ENCODE measurements at places on chromosomes 4 and X.

GRCh38 chrX:22313766-22314165 is 41.1 kb downstream of the CBLL2 start:
- DNase-seq: no peak

DNA sequence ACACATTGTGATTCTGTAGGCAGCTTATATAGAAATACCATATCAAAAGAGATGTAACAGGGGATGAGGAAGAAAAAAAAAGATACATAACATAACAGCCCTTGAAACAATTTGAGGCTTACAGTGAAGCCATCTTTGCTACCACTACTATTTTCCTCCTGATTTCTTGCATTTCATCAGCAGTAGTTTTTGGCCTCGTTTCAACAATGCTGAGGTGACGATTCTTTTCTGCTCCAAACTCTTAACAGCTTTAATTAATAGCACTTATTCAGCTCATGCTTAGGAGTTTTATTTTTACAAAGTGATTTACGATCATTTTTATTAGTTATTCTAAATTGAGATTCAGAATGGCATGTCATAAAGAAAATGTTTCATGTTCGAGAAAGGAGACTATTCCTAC is 163.2 kb downstream of the DCK start:
- DNase-seq: peak; percentile 31

DNA sequence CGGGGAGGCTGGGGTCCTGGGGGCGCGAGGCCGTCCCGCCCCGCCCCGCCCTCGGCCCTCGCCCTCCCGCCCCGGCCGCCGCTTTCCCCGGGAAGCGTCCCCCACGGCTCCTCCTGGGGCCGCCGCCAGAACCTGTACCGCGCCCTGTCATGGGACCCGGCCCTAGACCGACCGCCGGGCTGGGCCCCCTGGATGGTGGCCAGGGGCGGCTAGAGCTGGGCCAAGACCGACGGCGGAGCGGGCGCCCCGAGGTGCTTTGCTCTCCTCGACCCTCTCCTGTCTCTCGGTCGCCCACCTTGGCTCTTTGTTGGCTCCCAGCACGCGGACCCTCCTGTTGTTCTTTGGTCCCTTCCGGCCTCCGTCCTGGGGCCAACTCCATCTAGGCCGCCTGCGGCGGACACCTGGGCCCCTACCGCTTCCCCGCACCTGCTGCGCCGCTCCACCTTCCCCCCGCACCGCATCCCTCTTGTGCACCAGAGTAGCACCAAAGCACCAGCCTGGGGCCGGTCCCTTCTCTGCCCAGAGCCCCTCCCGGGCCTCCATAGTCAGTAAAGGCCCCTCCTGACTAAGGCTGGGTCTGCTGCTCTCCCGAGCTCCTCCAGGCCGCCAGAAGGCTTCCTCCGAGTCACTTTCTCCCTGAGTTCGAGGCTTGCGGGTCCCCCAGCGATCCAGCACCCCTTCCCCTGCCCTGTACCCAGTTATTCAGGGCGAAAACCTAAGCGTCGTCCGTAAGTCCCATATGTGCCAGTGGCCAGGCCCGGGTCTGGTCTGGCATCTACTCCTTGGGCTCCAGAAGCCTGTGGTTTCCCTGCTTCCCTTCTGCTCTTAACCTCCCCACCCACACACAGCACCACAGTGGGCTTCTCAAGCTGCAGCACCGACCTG is 587 bp downstream of the TACC3 start:
- no peak for DNase-seq

DNA sequence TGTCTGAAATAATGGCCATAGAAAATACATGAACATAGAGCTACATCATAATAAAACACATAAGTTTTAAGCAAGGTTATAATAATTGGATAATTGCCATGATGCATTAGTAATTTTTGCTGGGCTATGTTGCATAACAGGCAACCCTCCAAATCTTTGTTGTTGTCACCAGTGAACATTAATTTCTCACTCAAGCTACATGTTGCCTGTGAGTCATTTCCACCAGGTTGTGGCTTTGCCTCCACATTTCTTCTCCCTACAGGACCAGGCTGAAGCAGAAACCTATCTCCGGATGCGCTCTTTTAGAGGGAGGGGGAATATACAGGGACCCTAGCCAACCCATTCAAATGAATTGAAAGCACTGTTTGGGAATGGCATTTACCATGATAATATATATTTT is 347.7 kb downstream of the GABRG1 start:
- no peak for DNase-seq

GRCh38 chr4:119128148-119128547 is 7.5 kb upstream of the MYOZ2 start:
- DNase-seq: no peak

DNA sequence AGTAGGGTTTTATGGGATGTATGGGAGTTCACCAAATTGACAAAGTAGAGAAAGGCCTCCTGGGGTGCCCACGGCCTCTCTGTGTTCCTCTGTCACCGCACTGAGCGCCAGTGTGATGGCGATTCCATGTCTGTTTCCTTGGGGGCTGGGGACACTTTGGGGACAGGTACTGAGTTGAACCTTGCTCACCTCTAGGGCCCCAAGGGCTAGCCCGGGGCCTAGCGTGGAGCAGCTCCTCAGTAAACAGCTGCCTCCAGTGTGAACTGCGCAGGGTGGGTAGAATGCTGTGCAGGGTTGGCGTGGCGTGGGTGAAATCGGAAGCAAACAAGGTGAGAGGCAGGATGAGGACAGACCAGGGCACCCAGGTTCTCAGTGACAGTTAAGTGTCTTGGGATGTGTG is 97.8 kb downstream of the PPP2R2C start:
- no peak for DNase-seq

- no peak for DNase-seq
These were observed 1548.7 kb downstream of the PCDH7 start for GRCh38 chr4:32268863-32269262.

DNA sequence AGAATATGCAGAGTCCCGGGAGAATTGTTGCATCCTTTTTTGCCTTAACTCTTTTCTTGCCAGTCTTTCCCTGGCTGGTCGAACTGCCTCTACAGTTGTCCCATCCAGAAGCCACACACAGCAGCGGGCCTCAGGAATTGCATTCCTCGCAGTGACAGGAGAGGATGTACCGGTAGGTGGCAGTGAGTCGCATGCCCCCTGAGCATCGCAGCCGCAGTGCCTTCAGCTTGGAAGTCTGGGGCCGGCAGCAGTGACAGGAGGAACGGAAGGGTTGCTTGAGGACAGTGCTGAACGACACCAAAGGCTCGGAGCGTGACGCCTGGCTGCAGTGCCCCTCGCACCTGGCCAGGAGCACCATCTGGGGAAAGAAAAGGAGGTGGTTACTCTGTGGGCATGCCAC is 23.5 kb downstream of the NDP start:
- no peak for DNase-seq

- DNase-seq: peak; percentile 2
These were observed 1476.1 kb upstream of the TENM3 start for GRCh38 chr4:180766944-180767729.

- peak; percentile 47 for DNase-seq
These were observed 38.3 kb downstream of the NDNF start for GRCh38 chr4:121034017-121034416.

DNA sequence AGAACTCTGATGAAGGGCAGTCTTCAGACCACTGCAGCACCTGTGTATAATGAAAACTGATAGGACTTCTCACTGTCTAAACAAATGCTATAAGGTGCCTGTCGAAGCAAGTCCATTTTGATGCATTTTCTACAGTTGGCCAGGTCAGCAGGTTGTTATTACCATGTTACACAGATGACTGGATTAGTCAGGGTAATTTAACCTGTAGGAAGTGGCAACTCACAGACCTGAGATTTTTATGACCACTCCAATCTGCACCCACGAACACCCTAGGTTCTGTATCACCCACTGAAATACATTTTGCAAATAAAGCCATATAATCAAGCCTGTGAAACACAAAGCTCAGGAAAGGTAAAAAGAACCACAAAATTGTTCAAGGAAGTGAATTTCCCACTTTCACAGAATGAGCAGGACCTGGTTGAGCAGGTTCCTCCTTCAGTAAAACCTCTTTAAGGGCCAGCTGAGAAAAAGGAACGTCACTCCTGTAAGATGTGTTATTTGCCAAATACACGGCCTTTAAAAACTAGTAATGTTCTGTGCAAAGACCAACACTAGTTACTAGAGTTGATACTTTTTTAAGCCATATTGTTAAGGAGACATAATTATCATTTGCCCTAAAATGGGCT is 12.7 kb downstream of the MAML3 start:
- DNase-seq: no peak

GRCh38 chr4:185122681-185123345 is 20.3 kb upstream of the SLC25A4 start:
- peak; percentile 28 for DNase-seq

DNA sequence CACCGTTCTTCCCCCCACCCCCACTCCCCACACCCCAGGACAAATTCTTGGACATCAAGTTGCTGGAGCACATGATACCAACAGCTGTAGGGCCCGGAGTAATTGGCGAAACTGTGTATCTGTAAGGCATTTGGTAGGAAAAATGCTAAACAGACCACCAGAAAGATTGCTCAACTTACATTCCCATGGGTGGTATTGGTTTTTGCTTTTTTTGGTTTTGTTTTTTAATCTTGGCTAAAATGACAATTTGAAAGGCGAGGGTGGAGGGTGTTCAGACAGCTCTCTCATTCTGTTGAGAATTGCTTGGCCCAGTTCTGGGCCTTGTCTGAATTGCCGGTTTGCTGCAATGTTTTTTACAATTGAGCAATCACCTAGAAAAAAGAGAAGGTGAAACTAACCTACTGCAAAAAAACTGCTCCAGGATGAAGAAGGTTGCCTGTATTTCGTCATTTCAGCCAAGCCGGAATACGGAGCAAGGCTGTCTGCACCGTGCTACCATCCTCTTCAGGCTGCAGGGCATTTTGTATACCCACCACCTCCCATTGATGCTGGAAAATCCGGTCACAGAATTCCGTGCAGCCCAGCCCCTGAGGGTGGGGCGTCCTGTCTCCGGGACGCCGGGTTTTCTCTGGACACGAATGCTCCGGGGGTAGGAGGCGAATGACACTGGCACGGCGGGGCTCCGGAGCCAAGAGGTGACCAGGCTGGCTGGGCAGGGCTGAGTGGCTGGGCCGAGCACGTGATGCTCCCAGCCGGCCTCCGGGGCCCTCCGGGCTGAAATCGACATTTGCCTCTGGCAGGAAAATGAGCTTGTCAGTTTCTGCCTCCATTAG is at the start of gene CLCN4:
Gene CLCN4 (plus strand): TSS at position 777 of the 833 bp plus-strand sequence. CDS start 28,058 bp downstream, outside the sequence.
- DNase-seq: no peak

DNA sequence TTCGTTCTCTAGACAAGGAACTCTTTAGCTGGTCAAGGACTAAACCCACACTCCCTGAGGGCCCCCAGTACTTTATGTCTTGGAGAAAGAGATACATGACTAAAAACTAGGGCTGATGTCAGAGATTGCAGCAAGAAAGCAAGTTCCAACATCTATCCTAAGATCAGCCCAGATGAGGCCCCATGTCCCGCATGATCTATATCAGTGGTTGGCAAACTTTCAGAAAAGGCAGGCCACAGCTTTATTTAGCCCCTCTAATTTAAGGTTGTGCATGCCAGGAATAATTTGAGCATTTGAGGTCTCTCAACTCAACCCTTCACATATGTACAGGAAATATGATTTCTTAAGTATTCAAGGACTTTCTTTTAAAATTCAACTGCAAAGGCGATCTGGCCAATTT is 44.1 kb upstream of the FRMD7 start:
- DNase-seq: no peak

GRCh38 chr4:170047771-170048354 is 21.7 kb upstream of the MFAP3L start:
- DNase-seq: peak; percentile 26

DNA sequence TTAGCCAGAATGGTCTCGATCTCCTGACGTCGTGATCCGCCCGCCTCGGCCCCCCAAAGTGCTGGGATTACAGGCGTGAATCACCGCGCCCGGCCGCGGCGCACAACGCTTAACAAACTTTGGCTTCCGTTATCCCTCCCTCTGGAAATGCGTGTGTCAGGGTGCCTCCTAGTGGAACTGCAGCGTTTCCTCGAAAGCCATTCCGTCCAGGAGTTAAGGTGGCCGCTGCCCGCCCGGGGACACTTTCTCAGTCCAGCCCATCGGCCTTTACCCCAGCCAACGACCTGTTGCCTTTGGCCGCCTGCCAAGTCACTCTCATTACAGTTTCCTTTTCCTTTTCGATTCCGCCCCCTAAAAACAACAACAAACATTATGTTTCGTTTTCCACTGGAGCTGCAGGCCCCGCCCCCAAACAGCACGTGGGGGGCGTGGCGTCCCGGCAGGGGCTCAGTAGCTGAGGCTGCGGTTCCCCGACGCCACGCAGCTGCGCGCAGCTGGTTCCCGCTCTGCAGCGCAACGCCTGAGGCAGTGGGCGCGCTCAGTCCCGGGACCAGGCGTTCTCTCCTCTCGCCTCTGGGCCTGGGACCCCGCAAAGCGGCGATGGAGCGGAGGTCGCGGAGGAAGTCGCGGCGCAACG is at the start of gene HERC5:
Gene HERC5 (plus strand): TSS at position 450 of the 637 bp plus-strand sequence. CDS start 151 bp downstream, at position 601.
- peak; percentile 81 for DNase-seq

- DNase-seq: no peak
These were observed 1494.4 kb downstream of the STIM2 start for GRCh38 chr4:28354880-28355656.

DNA sequence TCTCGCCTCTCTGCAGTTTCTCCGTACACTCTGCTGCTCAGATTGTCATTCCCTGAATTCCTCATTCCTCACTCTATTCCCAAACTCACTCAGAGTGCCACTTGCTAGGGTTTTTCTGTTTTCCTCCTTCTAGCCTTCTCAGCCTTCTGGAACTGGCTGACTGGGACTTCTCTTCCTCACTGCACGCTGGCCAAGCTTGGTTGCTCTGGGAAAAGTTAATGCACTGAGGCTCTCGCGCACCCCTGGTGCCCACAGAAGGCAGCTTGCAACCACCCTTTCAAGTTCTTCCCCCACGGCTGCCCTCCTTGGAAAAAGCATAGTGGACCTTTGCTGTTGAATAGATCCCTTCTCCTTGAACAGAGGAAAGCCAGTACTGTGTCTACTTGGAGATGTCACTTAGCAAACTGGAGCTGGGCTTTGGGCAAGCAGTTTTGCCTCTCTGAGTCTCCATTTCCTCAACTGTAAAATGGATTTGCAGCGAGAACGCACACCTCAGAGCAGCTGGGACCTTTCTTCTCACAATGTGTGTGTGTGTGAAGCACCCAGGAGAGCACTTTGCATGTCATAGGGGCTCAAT is 6.0 kb upstream of the CCKAR start:
- DNase-seq: no peak

GRCh38 chr4:129264008-129264657 is 168.2 kb downstream of the C4orf33 start:
- DNase-seq: no peak

- peak; percentile 14 for DNase-seq
These were observed 115.0 kb upstream of the SHISA3 start for GRCh38 chr4:42282081-42282901.

DNA sequence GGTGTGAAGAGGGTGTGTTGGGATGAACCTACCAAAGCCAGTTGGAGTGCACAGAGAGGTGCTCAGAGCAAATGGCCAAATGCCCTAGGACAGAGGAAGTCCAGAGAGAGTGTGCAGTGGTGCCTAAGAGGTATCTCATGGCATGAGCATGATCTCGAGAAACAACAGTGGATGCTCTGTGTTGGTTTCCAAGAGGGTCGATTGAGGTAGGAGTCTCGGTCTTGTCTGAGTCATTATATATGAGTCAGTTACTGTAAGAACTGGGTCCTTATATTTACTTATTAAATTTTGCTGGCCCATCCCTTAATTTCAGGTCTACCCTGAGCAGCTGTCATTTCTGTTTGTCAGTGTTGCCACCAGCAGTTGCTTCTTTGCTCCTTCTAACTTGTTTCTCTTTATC is 86.6 kb upstream of the TMEM150C start:
- DNase-seq: peak; percentile 20
